Retinal pigment epithelial cell (primary cell): ENCODE measurements at places on chromosomes 12 and 14.

- no peak for DNase-seq
Observed at GRCh38 chr12:118070650-118071049, 9.7 kb upstream of the WSB2 start.

DNA sequence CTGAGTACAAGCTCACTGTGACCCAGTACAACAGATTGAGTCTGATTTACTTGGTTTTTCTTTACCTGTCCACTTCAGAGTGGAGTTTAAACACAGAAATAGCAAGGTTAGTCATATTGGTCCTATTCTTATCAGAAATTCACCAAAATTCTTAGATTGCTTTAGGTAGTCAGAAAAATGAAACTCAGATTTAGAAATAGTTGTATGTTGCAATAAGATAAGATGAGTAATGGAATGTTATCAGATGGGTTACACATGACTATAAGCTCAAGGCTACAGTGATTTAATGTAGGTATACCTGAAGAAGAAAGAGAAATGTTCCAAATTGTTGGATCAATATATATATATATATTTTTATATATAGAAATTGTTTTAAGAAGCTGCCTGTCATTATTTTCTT, 524.1 kb downstream of the LRFN5 start:
- no peak for DNase-seq

GRCh38 chr14:90996967-90997366, 63.5 kb downstream of the RPS6KA5 start:
- no peak for DNase-seq

DNA sequence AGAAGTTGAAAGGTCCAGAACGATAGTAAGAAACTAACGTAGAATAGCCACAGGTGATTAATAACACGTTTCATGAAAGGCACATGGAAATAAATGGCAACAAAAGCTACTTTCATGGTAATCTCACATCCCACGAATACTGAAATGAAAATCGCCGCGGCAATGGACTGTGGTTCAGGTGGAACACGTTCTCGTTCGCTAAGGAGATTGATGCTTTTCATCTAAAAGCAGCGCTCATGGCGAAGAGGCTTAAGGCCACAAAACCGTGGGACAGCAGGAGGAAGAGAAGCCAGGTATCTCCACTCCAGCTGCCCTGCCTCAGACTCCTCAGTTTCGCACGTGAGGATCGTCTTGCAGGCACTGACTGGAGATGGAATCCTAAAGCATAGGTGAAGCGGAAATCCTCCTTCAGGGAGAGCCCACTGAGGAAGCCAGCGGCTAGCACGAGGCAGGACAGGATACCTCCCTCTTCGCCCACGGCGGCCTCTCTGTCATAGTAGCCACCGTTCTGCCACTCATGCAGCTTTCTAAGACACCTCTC, 696 bp upstream of the GPHN start:
- no peak for DNase-seq

DNA sequence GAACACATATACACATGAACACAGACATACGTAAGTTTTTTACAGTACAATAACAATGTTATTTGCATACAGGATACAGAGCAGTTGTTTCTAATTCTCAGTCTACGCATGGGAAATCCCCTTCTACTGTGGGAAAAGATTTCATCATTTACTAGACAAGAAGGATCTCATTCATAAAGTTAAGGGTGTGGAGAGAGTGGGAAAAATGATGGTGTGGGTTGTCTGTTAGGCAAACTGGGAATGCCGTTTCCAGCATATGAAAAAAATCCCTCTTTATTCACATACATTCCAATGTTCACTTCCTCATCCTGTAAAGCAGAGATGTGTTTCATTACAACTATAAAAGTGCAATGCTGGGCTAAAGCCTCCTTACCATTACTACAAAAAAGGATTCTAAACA, 120.9 kb downstream of the SINHCAF start:
- DNase-seq, result no peak

DNA sequence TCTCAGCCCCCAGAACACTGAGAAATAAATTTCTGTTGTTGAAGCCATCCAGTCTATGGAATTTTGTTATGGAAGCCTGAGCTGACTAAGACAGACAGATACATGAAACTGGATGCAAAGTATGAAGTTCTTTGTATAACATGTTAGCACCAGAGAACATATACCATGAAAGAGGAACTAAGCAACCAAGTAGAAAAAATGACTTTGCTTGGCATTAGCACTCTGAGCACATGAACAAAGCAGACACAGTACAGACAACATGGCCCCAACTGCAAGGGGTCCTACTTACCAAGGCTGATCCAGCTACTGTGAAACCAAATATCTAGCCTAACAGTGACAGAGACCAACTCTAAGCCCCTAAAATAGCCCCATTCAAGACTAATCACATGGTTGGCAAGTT, 13.8 kb downstream of the EXOC5 start:
- DNase-seq, result no peak

GRCh38 chr12:121543786-121544185, 37.0 kb downstream of the KDM2B start:
- DNase-seq, result no peak

DNA sequence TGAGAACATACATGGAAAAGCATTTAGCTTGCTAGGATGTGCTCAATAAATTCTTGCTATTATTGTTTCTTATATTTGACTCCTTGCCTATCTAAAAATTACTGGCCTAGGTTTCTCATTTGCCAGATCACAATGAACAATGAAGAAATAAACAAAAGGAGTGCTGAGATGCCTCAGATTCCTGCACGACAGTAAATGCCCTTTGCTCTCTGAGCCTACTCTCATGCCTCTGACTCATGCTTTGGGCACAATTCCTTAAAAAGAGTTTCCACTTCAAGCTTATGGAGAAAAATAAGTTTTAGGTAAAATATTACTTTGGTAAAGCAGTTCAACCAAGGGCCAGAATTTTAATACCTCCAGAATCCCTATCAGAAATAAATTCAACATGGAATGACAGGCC, 30.9 kb downstream of the GRIN2B start:
- DNase-seq, result peak; percentile 15

DNA sequence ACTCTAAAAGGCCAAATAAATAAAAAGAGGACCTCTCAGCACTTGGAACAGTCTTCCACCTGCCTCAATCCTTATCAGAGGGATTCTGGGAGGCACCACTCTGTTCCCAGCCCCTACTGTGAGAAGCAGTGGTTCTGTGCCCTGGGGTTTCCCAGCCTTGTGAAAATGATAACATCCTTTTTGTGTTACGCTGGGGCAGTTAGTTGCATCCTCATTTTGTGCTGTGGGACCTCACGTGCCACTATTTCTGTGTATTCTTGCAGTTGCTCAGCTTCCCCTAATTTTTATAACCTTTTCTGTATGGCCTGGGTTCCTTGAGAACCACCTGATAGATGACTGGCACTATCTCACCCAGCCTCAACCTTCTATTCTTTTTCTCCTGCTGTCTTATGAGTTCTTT, 10.8 kb upstream of the CMA1 start:
- no peak for DNase-seq

DNA sequence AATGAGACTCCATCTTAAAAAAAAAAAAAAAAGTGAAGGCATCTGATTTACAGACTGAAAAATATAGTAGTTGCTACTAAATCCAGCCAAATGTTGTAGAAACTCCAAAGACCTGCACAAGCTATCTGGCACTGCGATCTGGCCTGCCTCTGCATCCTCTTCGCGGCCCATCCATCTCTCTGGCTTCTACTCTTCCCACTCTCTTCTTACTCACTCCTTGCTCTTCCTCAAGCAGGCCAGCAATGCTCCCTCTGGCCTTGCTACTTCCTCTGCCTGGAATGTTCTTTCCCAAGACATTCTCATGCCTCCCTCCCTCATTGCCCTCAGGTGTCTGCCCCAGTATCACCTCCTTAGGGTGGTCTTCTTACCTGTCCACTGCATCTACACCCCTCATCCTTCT, 9.7 kb upstream of the CRY1 start:
- no peak for DNase-seq

- DNase-seq, result peak; percentile 73
Observed at GRCh38 chr14:99192028-99192621, 79.9 kb downstream of the BCL11B start.

DNA sequence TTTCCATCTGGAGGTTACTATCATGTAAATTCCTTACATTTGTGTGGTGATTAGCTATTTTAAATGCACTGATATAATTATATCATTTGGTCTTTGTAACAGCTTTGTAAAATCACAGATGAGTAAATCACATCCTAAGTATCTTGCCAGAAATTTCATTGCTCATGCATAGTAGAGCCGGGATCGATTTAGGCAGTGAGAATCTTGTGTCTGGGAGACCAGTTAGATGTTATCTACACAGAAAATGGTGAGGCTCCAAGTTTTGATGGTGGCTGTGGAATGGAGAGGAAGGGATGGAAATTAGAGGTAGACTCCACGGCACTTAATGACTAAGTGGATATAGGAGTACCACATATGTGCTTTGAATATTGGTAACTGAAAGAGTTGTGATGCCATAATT, 156.3 kb downstream of the MSRB3 start:
- DNase-seq, result no peak
